Mesenteric fat pad (tissue), 1 donor: ENCODE measurements at places on chromosomes 3 and 15.
A peak's percentile ranks its signal among the peaks of the same experiment; 100 is the strongest.

- DNase-seq = no peak
These were observed 43.1 kb upstream of the SH3BP5 start for GRCh38 chr3:15375461-15376000.

- no peak for DNase-seq
These were observed 2.5 kb upstream of the OGG1 start for GRCh38 chr3:9747267-9747666.

GRCh38 chr3:38782148-38782547 is 33.9 kb downstream of the SCN10A start:
- no peak for DNase-seq

GRCh38 chr15:63599401-63600000 is 2.3 kb downstream of the FBXL22 start:
- DNase-seq = no peak

DNA sequence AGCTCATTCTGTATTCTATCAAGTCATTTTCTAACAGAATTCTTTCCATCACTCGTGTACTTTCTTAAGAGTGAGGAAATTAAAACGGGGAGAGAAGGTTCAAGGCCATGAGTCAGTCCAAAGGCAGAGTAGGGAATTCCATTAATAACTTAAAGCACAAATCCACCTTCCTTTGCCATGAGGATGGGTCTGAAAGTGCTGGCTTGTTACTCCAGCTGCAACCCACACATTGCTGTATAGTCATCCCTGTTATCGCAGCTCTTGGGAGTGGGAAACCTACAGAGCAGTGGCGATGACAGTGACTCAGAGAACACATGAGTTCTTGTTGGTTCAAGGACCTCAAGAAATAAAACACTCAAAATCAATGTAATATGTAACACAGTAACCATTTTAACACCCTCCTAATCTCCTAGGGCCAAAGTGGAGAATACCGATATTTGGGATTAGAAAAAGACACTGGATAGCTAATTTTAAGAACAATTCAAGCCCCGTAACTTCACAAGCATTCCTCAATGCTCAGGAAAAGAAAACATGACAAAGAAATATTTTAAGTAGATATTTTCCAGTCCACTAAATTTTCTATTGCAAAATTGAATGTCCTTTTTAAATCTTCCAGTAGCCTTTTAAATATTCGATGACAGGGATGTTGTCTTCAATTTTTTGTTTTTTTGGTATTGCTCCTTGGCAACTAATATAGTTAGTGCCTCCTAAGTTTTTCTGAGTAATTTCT is 179.9 kb upstream of the THBS1 start:
- no peak for DNase-seq

DNA sequence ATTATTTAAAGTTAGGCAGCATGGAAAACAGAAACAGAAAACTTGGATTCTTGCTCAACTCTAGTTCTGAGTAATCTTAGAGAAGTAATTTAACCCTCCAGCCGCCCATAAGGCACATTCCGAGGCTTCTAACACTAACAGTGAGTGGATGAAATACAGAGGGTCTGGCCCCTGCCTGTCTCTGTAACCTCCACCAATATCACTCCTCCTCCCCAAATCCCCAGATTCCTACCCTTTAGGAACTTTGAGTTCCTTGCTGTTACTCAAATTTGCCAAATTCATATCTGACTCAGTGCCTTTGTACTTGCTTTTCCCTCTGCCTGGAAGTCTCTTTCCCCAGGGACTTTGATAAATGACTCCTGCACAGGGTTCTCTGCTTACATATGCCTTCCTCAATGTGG is 112.5 kb upstream of the TGFBR2 start:
- DNase-seq = no peak

- DNase-seq = no peak
These were observed 96.6 kb upstream of the AGTR1 start for GRCh38 chr3:148600902-148601765.

DNA sequence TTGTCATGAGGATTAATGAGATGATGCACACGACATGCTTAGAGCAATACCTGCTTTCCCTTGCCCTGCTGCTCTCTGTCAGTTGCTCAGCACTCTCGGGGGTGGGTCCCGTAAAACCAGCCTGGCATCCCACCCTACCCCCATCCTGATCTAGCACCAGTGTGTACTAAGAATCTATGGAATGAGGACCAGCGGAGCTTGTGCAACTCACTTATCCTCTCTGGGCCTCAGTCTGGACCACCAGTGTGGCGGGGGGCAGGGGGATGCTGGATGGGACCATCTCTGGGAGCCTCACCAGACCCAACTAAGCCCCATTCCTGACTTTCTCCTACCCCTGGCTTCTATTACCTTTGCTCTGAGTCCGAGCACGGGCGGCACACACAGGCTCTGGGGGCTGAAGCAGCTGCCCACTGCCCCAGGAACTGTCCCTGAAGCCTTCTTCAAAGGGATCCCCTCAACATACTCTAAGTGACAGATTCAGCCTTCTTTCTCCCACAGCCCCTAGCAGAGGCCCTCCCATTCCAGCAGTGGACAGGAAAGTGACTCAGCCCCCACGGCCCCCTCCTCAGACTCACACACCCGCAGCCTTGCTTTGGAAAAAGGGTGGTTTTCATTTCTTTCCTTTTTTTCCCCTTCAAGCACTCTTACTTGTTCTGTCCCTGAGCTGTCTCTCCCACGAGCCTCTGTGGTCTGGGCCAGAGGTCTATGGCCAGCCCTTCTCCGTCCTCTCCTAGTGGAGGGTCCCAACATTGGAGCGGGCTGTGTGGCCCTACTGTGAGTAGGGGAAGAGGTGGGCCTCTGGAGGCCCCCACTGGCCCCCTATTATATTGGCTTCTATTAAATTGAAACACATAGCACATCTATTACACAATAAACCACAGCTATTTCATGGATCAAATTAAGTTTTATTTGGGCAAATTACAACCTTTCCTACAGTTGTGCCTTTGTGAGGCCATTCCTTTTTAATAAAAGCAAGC is 100.3 kb downstream of the SMAD6 start:
- DNase-seq = peak; percentile 67

- no peak for DNase-seq
These were observed 422.4 kb downstream of the DIPK2A start for GRCh38 chr3:144394032-144394431.

- no peak for DNase-seq
These were observed 27.7 kb upstream of the DCP1A start for GRCh38 chr3:53375019-53375418.

DNA sequence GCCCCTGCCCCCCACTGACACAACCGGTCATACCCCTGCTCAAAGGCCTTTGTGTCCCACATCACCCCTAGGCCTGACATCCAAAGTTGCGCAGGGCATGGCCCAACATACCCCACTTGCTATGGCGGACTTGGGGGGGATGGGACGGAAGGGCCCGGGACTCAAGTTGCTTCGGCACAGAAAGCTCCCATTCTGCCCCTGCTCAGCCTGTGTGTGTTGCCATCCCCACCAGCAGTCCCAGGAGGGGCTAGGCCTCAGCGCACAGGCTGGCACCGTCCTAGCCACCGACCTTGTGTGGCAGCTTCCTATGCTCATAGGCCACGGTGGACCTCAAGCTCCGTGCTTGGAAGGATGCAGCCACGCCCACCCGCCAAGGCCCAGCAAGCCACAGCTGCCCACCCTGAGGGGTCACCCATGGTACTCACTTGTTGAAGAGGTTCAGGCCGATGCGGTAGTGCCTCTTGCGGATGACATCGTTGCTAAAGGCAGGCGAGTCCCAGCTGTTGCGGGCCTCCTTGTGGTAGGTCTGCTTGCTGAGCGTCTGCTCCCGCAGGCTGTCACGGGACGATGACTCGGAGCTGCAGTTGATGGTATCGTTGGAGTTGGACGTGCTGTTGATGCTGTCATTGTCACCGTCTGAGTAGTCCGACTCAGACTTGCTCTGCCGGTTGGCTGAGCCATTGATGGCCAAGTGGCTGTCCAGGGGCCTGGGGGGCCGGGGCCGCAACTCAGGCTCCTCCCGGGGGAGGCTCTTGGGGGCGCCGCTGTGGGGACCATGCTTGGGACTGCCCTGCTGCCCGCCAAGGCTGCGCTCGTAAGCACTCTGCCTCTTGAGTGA is 93.9 kb upstream of the RPL32 start:
- no peak for DNase-seq

DNA sequence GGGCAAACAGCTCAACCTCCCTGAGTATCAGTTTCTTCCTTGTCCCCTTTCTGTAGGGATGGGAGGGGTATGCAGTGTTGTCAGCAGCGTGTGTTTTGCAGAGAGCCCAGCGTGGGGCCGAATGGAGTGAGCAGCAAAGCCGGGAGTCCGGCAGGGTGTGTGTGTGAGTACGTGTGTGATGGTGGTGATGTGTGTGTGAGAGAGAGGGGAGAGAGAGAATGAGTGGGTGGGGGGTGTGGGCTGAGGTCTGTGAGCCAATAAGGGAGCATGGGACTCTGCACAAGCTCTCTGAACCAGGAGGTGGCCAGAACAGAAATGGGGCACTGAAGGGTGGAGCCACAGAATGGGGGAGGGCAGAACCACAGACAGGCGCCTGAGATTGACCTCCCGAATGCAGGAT is 43.8 kb downstream of the IFT122 start:
- no peak for DNase-seq

- DNase-seq = no peak
These were observed 59.6 kb downstream of the MAGI1 start for GRCh38 chr3:65979162-65979561.

DNA sequence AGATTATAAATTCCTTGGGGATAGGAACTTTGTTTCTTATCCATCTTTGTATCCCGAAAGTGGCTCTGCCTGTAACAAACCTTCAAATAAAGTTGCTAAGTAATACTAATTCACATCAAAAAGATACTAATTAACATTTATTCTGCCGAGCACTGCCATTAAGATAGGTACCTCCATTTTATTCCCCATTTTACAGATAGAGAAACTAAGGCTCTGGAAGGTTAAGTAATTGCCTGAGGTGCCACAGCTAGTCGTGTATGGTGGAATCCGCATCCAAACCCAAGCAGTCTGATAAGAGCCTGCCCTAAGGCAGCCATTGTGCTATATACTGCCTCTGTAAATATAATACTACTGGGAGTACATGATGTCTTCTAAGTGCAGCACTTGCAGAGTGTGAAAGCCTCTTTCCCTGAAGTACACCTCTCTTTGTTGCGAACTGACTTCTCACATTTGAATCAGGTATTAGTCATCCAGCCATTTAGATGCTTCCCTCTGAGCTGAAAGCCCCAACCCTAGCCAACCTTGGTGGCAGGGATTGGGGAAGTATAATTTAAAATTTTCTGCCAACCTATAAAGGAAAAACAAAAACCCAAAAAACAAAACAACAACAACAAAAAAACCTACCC is 78.5 kb upstream of the CHD2 start:
- DNase-seq = no peak

GRCh38 chr3:167978486-167978885 is 117.2 kb downstream of the GOLIM4 start:
- no peak for DNase-seq

GRCh38 chr3:57856675-57857074 is 100.6 kb downstream of the SLMAP start:
- no peak for DNase-seq

DNA sequence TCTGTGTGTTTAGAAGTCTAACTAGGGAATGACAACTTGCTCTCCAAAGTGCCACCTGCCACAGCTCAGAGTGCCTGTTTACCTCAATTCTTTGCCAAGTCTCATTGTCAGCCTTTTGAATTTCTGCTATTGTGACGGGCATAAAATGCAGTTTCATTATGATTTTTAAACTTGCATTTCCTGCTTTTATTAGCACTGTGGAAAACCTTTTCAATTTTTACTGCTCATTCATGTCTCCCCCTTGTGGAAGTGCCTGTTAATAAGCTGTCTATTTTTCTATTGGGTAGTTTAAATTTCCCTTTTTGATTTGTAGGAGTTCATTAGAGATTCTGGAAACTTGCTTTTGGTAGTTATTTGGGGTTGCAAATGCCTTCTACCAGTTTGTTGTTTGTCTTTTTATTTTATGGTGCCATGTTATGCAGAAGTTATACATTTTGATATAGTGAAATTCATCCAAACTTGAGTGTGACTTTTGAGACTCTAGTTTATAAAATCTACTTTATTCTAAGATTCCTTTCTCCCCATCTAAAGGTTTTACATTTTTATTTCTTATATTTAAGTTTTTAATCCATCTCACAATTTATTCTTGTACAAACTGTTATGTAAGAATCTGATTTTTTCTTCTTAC is 53.9 kb upstream of the FRMD4B start:
- no peak for DNase-seq

- DNase-seq = no peak
These were observed 9.8 kb upstream of the TNFAIP8L3 start for GRCh38 chr15:51104512-51104911.

- no peak for DNase-seq
These were observed 817.6 kb upstream of the NR2F2 start for GRCh38 chr15:95512906-95513305.

- no peak for DNase-seq
These were observed 11.1 kb upstream of the MFN1 start for GRCh38 chr3:179336345-179336929.
